ENCODE measurements at places on chromosomes 13 and 19.

GRCh38 chr13:26052337-26052736 is 521 bp upstream of the SHISA2 start:
- no peak for DNase-seq

- no peak for DNase-seq
Observed at GRCh38 chr19:3251229-3251628, 26.8 kb downstream of the CELF5 start.

GRCh38 chr13:71864094-71864985 is 2.7 kb downstream of the DACH1 start:
- DNase-seq, result peak; percentile 52

DNA sequence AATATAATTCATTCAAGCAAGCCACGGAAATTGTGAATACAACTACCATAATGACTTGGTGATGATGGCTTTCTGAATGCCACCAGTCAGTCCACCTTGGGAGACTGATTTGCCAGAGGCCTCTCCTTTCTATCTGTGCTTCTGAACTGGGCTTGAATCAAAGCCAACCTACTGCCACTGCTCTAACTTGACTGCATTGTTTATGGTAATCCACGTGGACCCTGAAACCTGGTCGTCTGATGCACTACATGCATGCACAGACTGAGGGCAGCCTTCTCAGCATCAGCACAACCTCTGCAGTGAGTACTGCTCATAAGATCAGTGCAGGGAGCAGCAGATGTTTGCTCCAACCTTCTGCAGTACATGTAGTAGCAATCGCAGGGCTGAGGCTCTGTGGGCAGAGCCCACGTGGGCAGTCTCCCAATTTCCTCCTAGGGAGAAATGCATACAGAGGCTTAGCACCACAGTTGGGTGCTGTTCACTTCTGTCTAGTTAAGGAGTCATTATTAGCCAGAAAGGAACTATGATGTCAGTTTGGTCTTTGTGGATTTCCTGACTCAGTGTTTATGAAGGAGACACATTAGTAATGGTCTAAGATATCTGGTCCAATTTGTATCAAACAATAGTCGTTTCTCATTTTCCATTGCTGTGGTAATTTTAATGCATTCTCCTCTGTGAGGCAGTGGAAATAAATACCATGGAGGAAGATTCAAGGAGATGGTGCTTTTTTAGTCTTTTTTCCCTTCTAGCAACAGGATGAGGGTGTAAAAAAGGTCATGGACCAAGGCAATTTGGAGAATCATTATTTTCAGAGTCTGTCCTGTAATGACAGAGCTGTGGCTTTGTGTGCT is 82.5 kb downstream of the AKAP11 start:
- DNase-seq, result no peak

DNA sequence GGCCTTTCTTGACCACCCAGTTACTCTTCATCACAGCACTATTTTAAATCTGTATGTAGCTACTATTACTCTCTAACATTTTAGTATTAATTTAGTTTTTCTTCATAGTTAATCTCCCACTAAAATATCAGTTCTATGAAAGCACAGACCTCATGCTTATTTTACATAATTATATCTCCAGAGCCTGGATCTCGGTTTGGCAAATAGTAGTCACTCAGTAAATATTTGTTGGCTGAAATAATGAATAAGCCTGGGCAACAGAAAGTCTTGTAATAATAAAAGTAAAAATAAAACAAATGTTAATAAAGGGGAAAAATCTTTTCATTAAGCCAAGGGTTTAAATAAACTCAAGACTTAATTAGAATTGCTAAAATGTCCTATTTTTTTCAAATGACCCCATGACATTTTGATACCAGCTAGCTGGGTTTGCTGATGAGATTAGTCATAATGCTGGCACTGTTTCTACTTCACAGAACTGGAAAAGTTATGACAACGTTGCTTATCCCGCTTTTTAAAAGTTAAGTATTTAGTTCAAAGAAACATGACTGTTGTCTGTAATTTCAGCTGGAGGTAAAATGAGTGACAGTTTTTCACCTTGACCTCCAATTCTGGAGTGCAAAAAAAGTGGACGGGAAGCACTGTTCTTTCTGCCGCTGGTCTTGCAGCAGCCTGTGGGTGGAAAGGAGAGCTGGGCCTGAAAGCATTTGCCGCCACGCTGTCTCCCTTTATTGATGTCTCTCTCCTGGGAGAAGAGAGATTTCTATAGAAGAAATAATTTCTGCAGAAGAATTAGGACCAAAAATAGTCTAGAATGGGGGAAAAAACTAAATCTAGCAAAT is 85.2 kb upstream of the SPATA13 start:
- no peak for DNase-seq

GRCh38 chr13:42420304-42420703 is 148.4 kb downstream of the AKAP11 start:
- no peak for DNase-seq

- DNase-seq, result peak; percentile 85
Observed at GRCh38 chr13:77697217-77698103, at the start of gene SLAIN1. Gene SLAIN1, plus strand, starts transcription at chr13:77697687. Its CDS starts 227 bp downstream, at chr13:77697914.

DNA sequence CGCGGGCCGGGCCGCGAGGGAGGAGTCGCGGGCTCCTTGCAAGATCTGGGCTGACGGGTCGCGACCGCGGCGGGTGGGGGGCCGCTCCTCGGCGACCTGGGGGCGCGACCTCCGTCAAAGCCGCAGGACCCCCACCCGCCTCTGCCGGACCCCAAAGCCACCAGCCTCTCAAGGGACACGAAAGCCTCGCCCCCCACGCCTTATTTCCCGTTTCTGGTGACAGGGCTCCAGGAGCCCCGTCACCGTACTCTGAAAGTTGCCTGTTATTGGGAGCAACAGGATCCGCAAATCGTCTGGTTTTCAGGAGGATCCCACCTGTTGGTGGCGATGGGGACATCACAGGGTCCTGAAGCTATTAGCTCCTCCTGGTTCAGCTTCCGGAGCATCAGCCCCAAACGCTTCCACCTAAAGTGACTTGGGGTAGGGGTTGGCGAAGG is 530 bp downstream of the MAU2 start:
- no peak for DNase-seq

DNA sequence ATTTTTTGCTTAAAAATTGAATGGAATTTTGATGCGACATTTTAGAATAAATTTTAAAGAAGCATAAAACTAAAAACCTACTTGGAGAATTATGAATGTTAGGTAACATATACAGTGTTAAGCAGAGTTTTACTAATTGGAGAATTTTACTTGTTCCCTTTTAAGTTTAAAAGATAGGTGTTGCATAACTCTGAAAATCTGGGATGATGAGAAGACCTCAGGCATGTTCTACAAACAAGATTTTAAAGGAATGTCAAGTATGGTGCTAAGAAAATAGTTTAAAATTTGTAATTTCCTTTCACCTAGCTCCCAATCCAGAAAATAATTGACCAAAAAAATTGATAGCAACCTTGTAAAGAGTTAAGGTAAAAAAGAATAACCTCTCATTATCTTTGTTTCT is 135.8 kb downstream of the RFC3 start:
- no peak for DNase-seq

DNA sequence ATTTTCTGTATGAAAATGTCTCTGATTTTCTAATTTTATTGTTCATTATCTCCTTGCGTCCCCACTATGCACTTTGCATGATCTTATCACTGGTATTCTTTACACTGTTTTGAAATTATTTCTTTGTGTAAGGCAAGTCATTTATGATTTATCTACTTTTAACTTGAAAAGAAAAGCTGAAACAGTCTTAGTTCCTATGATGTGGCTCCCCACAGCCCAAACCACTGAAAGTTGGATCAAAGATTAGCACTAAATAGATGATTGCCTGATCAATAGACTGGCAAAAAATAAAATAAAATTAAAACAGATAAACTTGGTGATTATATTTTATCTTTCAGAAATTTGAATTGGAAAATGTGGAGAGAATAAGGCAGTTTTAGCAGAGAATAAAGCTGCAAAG is 1101.9 kb downstream of the PCDH9 start:
- no peak for DNase-seq

- DNase-seq, result no peak
Observed at GRCh38 chr13:97116754-97117153, 105.4 kb upstream of the MBNL2 start.

DNA sequence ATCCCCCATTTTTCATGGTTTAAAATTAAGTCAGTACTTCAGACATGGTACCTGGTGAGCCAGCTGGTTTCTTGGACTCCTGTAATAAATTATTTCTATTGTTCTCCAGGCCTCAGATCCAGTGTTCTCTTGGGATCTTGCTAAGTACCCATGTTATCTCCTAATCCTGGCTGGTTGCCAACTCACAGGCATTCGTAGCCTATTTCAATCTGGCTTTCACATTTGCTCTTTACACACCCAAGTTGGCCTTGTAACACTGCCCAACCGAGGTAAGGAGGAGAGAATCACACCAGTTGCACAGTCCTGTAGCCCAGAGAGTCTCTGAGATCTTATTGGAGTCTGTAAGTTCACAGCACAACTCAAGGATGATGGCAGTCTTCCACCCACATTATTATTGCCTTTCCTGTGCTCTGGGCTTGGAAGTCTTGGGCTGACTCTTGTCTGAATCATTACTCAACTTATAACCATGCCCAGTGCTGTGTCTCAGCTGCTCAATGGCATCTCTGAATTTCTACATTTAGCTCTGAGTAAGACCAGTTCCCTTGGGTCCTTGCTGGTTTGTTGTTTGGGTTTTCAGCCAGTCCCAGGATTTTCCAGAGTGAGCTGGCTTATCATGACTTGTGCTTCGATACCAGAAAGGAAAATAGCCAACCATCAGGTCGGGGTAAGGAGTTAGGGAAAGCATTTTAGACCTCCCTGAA is 76.6 kb upstream of the KLF12 start:
- no peak for DNase-seq

DNA sequence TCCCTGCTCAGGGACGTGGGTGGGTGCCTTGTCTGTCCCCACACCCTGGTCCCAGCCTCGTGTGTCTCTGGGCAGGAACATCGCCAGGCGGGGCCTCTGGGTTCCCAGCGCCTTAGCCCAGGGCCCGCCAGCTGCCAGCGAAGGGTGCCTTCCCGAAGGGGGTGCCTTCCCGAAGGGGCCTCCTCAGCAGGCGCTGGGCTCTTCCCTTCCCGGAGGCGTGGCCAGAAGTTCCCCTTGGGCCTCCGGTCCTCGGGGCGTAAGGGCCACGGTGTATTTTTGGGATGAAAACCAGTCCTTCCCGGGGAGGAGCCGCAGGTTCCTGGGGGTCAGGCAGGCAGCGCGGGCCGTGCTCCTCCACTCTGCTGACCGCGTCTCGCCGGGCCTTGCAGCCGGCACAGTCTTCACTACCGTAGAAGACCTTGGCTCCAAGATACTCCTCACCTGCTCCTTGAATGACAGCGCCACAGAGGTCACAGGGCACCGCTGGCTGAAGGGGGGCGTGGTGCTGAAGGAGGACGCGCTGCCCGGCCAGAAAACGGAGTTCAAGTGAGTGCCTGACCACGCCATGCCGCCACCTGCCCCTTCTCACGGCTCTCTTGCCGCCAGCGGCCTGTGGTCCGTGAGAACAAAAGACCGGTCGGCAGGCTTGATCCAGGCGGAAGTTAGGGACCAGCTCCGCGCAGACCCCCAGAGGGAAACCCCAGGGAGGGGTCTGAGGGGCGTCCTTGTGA is 6.9 kb downstream of the BSG start:
- DNase-seq, result no peak

GRCh38 chr19:30551271-30551670 is 179.1 kb downstream of the ZNF536 start:
- no peak for DNase-seq

DNA sequence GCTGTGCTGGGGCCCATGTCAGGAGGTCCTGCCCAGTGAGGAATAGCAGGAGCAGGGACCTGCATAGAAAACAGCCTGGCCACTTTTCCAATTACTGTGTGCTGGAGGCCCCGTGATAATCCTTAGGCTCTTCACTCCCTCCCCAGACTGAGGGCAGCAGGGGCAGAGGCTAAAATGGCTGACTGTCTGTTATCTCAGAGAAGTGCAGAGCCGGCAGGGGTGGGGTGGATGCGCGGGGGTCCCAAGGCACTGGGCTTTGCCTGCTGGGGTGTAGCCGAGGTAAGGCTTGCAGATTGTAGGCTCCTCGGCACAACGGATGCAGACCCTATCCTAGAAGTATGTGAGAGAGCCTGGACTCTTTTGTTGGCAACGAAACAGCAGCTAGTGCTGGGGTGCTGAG is 1064.1 kb downstream of the OLFM4 start:
- DNase-seq, result no peak

GRCh38 chr13:98447881-98448641 is 128.8 kb downstream of the STK24 start:
- DNase-seq, result peak; percentile 72

DNA sequence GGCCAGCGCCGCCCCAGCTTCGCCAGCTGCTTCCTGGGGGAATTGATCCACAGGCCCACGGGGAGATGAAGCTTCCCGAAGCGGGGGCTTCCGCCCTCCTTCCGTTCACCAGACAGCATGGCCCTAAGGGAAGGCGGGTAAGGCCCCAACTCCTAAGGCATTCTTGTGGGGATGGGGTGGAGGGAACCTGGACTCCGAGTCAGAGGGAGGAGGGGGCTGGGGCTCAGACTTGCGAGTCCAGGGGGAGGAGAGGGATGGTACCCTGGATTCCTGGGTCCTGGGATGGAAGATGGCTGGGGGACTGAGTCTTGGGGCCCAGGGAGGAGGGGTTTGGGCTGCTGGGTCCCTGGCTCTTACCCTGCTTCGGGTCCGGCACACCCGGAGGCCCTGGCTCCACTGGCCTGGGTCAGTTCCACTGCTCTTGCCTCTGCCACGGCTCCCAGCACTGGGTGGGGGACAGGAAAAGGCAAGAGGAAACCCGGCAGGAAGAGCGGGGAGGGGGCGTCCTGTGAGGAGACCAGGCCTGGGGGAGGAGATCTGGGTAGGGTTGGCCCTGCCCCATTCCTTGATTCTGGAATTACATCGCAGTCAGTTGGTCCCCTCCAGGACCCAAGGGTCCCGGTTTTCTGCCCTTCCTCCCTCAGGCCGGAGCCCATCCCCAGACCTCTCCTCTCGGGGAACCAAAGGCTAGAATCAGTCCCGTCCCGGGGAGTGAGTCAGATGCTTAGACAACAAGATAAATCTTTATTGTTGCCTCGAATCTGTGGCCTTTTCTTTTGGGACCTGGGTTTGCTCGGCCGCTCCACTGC is at the start of gene RASIP1:
Gene RASIP1 (minus strand): TSS at position 447 of the 809 bp plus-strand sequence. CDS start 328 bp downstream, at position 119.
- DNase-seq, result peak; percentile 80

- DNase-seq, result no peak
Observed at GRCh38 chr19:48654299-48655059, 8.5 kb upstream of the CA11 start.

- no peak for DNase-seq
Observed at GRCh38 chr13:98575904-98576199, 1.1 kb downstream of the STK24 start.

- no peak for DNase-seq
Observed at GRCh38 chr13:73851104-73851503, 283.1 kb downstream of the KLF12 start.

All from endothelial cell (in vitro differentiated cells).